Activated CD4-positive, CD25-positive, alpha-beta regulatory T cell treated with anti-CD3 and anti-CD28 coated beads, Interleukin-2, amount 50 U/mL, for 72 hours (primary cell): ENCODE measurements at places on chromosomes 7 and 10.

GRCh38 chr7:153454306-153454705, 597.9 kb upstream of the DPP6 start:
- no peak for DNase-seq

DNA sequence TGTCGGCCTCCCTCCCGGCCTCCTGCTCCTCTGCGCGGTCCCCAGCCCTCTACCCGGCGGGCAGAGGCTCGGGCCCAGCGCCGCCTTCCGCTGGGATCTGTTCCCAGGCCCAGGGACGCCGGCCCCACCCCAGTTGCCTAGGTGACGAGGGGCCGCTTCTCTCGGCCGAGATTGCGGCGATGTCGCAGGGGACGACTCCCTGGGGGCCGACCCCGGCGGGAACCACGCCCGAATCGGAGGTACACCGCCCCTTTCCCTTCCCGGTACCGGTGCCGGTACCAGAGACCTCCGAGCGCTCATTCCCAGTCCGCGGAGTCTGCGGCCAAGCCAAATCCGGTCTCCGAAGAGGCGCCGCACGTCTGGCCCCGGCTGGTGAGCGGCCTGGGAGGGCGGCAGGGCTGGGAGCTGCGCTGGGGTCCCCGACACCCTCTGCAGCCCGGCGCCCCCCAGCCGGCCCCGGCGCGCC, at the start of gene CABCOCO1:
CABCOCO1 (plus strand) TSS at position 136 of the 466 bp plus-strand sequence; CDS start at position 180, 44 bp downstream.
- no peak for DNase-seq

- no peak for DNase-seq
These were observed 41.0 kb downstream of the UBE2H start for GRCh38 chr7:129911790-129912189.

GRCh38 chr7:124893140-124893827, 36.3 kb downstream of the POT1 start:
- no peak for DNase-seq

DNA sequence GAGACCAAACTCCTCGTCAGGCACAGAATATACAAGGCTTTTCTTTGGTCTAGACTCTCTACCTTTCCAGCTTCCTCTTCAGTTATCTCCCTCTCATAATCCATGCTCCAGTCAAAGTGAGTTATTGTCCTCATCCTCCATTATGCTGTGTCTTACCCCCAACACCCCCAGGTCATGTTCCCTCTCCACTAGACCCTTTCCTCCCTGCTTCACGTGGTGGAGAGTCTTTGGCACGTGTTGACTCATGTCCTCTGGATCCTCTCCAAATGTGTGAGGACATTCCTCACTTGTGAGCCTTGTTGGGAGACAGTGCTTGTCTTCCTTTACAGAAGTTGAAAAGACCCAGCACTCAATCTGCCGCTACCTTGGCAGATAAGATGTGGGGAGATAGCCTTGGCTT, 36.0 kb upstream of the DLD start:
- no peak for DNase-seq

DNA sequence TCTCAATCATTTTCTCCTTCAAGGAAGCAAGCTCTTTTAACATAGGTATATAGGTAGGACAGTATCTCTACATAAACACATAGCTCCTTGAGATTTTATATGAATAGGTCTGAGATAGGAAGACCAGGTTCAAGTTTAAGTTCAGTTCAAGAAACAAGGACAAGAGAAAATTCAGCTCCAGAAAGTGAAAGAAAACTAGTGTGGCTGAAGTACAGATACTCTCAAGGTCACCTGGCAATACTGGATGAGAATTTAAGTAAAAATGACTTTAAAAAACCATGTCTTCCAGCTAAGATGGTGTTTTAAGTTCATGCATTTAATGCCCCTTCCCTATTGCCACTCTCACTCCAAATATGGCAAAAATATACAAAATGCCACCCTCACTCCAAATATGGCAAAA, 91.3 kb downstream of the OSBPL3 start:
- no peak for DNase-seq

DNA sequence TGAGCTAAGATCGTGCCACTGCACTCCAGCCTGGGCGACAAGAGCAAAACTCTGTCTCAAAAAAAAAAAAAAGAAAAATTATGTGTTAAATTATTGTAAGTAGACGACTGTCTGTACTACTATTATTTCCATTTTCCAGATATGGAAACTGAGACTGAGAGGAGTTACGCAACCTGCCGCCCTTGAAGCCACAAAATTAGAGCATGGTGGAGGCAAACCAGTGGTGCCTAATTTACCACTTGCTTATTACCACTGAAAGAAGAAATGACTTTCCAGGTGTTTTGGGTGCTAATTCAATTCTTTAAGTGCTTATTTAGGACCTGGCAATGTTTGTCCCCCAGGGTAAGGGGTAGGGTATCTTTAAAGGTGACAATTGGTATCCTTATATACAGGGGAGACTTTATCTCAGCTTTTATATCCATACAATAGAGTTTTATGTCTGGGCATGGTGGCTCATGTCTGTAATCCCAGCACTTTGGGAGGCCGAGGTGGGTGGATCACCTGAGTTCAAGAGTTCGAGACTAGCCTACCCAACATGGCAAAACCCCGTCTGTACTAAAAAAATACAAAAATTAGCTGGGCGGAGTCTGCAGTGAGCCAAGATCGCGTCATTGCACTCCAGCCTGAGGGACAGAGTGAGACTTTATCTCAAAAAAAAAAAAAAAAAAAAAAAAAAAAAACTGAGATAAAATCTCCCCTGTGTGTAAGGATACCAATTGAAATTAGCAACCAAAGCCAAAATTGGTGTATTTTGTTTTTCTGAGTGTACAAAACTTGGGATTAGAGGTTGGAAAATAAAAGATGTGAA, 16.6 kb upstream of the CAMK1D start:
- no peak for DNase-seq

DNA sequence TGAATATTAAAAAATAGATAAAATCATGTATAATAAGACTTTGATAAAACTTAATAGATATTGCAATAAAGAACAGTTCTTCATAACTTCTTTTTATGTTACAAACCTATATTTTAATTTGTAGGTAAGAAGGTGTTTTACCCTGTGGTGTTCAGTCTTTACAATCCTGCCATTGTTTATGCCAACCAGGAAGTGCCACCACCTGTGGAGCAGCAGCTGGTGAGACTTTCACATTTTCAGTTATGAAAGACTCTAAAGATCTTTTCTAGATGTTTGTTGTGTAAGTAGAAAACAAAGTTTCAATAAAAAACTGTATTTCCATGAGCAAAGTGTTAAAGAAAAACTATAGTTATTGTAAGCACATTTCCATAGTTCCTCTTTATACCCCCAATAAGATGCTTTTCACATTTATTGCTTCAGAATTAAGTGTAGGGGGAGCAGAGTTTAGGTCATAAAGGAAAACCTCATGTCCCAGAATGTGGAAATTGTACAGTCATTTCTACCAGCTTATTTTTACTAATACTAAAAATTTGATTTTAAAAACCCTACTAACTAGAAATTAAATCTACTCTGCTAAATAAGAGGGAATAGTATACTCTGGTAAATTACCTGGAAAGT, 28.7 kb downstream of the CSGALNACT2 start:
- DNase-seq, result no peak

GRCh38 chr10:70306886-70307520, 23.2 kb upstream of the NPFFR1 start:
- DNase-seq, result no peak

GRCh38 chr10:7306147-7306546, 104.7 kb downstream of the SFMBT2 start:
- no peak for DNase-seq

- no peak for DNase-seq
These were observed 83.3 kb downstream of the PHTF2 start for GRCh38 chr7:77881871-77882270.

DNA sequence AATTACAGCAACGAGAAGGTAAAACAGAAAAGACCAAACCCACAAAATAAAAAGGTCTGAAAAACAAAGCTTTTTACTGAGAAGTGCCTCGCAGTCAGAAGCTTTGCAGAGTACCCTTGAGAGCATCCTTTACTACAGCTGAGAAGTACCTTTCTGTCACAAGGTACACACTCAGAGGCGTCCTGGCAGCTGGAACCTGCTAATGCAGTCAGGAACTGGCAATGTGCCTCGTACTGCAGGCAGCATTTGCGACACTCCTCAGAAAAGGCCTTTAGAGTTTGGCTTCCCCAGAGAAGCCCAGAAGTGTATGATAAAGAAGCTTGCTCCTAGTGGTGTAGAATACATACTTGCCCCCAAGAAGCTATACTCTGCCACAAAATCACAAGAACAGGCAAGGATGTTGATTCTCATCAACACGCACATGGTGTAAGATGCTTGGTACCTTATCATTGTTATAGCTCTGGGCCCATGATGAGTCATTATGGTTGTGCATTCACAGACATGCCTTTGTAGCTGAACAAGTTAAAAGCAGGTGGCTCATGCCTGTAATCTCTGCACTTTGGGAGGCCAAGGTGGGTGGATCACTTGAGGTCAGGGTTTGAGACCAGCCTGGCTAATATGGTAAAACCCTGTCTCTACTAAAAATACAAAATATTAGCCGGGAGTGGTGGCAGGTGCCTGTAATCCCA, 2.0 kb upstream of the GTPBP4 start:
- DNase-seq, result no peak

DNA sequence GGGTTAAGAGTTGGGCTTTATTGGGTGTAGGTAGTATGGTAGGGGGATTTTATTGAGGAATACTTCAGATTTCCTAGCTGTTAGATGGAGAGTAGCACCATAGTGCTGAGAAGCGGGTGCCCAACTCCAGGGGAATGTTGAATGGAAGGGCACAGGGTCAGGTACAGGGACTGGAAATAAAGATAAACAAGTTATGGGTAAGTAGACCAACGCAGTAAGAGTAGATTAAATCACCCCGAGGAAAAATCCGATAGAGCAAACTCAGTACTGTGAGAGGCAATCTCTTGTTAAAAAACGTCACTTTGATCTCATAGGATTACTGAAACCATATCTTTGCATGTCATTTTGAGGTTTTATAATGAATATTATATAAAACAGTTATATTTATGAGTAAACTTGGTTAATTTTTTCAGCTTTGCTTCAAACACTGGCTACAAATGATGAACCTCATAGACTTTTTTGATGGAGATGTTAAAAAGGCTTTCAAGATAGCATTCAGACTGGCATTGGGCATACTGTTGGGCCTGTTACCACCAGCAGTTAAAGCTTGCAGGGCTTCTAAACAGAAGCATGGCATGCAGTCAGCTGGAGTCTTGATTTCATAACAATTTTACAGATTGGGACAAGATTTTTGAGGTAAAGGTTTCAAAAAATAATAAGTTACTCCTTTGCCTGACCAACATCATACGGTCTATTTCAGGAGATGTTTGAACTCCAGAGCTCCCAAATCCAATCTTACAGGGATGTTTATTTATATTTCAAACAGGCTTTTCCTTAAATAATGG, 7.1 kb downstream of the AHR start:
- no peak for DNase-seq

DNA sequence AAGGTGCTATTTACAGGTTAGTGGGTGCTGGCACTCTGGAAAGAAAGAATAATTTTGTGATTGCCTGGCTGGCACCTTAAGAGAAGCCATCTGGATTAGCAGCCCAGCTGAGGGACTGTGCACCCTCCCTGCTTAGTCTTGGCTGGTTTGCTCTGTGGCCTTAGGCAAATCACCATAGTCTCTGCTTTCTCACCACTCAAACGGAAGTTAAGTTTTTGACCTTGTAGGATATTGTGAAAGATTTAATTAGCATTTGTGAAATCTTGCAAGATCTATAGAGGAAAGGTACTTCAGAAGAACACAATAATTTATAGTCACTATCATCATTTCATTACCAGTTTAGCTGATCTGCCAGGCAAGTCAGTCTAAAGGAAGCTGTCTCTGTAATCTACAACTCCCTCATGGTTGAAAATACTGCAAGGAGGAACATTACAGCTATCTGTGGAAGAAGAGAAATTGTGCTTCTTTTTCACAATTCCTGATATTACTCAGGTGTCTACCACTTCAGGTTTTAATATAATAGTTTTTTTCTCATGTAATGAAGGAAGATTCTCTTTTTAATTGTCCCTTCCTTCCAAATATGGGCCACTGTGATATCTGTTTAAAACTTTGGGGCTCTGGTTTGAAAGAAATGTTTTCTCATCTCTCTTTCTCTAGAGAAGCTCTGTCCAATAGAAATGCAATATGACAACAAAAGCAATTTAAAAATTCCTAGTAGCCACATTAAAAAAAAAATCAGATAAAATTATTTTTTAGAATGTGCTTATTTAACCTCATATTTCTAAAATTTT, 219.6 kb downstream of the PTEN start:
- no peak for DNase-seq

DNA sequence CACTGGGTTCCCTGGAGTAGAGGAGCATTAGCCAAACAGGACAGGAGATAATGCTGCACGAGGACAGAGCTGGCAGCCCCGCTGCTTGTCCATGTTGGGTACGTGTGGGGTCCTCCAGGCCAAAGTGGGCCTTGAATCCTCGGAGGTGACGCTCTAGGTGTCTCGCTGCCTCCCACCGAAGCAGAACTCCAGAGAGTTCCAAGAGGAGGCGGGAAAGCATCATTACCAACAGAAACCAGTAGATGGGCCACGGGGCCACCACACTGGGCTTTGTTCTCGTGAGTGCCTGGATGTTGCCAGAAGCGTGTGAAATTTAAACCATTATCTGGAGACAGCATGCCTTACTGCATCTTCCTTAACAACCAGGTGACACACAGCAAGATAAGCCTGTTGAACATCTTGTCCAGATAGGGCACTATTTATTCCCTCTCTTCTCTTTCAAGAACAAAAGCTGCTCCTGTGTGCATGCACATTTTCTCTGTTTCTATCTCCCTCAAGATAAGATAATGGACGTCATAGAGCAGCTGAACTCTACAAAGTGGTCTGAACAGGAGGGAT, 56.8 kb downstream of the TNS3 start:
- no peak for DNase-seq

- no peak for DNase-seq
These were observed 205.2 kb downstream of the GLRX3 start for GRCh38 chr10:130341356-130341755.
